ENCODE measurements at places on chromosomes 11 and 22.

DNA sequence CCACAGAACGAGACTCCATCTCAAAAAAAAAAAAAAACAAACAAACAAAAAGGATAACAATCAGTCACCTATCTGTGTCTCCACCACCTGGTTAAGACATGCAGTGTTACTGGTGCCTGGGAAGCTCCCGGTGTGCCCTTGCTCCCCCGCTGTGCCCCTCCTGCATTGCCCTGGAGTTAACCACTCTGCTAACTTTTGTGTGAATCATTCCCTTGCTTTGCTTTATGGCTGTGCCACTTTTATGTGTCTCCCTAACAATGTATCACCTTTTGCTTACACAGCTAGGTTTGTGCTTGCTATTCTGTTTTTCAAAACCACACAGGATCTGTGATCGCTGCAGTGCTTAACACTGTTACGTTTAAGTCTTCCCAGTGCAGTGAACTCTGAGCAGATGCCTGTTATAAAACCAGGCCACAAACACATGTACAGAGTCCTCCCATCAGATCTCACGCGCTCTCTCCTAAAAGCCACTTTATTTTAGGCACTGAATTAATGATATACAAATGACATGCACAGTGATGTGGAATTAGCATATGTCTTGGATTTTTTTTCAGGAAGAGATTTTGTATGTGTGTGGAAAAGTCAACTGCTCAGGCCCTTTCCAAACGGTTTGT lies 69.9 kb downstream of the BUD13 start:
- DNase-seq, result no peak

- no peak for DNase-seq
These were observed 9.2 kb upstream of the POLDIP3 start for GRCh38 chr22:42623756-42624441.

DNA sequence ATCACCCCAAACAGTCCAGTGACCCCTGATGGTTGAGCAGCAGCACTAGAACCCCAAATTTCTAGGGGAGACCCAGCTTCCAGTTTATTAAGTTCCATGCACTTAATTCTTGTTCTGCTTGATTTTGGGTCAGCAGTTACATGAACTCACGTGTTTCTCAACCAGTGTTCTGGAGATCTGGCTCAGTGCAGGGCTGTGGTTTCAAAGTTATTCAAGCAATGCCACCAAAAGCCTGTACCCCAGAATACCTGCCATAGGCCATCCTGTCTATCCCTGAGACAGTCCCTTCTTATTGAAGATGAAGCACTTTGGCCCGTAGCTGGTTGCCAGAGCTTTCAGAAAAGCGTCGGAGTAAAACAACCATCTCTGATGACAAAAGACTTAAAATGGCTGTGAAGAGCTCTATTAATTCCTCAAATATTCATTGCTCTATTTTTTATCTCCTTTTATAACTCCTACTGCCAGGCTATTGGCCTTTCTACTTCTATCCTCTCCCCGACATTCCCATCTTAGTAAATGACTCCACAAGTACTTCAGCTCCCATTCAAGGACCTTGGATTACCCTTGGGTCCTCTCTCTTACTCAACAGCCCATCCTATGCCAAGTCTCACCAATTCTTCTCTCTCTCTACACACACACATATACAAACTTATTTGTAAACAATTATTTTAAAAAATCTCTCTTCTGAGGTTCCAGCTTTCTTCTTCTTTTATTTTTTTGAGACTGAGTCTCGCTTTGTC lies 18.0 kb upstream of the VPREB1 start:
- DNase-seq, result no peak

- DNase-seq, result no peak
These were observed 35.8 kb downstream of the TOM1 start for GRCh38 chr22:35335468-35335867.

DNA sequence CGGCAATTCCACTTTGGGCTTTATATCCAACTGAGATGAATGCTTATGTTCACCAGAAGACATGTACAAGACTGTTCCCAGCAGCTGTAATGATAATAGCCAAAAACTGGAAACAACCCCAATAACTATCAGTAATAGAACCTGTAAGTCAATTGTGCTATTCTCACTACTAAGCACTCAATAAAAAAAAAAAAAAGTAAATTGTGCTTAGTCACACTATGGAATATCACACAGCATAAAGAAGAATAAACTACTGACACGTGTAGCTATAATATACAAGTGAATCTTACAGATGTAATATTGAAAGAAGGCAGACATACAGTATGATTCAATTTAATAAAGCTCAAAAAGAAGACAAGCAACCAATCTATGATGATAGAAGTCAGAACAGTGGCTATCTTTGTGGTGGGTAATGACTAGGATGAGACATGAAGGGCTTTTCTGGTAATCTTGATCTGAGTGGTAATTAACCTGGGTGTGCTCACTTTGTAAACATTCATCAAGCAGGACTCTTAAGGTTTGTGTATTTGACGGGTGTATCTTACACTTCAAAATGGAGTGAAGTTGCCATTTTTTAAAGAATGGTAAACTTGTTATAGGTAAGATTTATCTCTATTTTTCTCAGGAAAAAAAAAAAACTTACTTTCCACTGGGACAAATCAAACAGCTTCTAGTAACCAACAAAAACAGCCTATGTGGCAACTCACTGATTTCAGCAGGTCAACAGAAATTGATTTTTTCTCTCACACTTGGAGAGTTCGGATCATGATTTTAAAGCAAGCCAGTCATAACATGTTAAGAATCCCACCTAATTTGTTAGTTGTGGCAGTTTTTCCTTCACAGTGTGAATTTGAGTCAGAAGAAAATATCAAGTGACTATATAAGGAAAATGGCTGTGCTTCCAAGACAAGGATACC lies 84.2 kb downstream of the CCDC83 start:
- DNase-seq, result no peak

DNA sequence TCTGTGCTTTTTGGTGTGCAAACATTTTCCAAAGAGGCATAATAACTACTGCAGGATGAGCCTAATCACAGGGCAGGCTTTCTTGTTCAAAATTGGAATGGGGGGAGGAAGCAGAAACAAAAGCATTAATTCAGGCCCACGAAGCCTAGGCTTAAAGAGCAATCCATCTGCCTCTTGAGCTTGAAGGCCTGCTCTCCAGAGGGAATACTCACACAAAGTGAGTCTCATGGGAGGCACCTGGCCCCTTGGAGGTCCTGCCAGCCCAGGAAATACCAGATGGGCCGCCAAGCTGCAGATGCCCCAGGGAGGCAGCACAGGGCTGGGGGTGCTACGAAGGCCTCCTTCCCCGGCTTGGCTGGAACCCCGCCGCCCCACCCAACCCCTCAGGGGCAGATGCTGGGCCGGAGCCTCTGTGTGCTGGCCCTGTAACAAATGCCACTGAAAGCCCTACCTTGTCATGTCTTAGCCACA lies 39.3 kb upstream of the COMT start:
- no peak for DNase-seq

GRCh38 chr11:81494431-81494830 lies 1239.2 kb downstream of the FAM181B start:
- no peak for DNase-seq

DNA sequence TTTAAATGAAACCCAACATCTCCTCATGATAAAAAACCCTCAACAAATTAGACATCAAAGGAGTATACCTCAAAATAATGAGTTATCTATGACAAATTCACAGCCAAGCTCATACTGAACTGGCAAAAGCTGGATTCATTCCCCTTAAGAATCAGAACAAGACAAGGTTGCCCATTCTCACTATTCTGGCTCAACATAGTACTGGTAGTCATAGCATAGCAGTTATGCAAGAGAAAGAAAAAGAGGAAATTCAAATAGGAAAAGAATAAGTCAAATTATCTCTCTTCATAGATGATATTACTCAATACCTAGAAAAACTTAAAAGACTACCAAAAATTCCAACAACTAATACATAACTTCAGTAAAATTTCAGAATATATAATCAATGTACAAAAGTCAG lies 29.4 kb upstream of the XKR3 start:
- DNase-seq, result no peak

GRCh38 chr11:35615921-35616900 lies 2.0 kb upstream of the FJX1 start:
- peak; percentile 69 for DNase-seq

DNA sequence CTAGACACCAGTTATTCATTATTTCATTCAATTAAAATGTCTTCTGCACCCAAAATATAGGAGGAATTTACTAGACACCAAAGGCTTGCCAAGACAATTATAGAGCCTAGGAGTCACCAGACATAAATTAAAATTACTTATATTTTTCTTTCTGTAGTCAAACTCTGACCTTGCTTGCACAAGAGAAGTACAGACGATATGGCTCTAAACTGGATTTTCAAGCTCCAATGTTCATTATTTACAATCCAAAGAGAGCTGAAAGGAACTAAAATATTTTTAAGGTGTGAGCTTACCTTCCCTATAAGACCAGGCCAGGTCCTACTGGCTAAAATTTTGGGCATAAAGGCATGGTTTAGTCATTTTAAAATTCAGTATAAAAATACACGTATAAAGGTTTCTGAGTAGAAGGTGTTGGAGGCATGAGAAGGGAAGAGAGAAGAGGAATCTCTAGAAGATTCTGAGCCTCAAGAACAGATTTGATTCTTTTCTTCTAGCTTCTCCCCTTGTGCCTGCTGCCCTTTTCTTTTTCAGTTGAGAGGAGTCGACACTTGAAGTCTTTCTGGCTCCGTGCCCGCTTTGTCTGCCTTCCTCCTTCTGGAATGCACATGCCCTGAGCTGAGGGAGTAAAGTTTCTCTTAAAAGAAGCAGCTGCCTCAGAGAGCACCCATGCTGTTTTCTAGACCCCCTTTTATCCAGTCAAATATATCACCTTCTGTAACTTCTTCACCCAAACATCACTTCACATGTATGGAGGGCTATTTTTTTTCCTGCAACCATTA lies 13.5 kb downstream of the C11orf97 start:
- no peak for DNase-seq

- no peak for DNase-seq
These were observed 25.6 kb downstream of the PARVG start for GRCh38 chr22:44206330-44206645.

DNA sequence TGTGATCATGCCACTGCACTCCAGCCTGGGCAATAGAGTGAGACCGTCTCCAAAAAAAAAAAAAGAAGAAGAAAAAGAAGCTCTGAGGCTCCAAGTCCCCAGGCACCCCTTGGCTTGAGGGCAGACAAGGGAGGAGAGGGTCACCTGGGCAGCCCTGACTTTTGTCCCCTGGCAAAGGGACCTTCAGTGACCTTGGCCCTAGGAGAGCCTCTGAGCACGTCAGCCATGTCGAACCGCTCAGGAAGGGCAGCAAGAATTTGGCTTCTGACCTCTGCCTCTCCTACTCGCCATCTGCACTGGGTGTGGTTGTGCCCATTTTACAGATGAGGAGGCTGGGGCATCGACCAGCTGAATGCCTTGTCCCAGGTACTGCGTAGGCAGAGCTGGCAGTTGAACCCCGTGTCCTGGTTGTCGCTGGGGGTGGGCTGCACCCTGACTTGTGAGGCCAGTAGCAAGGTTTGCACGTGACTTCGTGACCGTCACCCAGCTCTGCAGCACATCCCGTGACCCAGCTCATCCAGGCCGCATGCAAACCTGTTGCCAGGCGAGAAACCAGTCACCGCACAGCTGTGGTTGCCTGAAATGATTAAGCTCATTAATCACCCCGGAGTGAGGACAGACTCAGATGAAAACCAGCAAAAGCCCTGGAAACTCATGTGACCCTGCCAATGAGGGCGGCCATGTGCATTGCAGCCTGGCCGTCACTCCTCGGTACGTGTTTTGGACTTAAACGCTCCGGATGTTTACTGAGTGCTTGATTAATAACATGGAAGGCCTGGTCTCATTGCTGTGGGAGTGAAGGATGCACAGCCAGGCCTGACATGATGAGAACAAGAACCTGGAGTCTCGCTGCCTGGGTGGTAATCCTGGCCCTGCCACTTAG lies 47.7 kb upstream of the PPP6R3 start:
- DNase-seq, result no peak

DNA sequence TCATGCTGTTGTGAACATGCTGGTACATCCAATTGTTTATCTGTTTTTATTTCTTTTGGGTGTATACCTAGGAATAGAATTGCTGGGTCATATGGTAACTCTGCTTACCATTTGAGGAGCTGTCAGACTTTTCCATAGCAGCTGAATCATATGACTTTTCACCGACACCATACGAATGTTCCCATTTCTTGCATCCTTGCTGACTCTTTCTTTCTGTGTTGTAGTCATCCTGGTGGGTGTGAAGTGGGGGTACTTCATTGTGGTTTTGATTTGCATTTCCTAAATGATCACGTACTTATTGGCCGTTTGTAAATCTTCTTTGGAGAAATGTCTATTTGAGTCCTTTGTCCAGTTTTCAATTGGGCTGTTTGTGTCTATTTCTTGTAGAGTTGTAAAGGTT lies 26.5 kb downstream of the ATXN10 start:
- DNase-seq, result no peak

GRCh38 chr22:26667140-26667539 lies 9.8 kb downstream of the MIAT start:
- no peak for DNase-seq

DNA sequence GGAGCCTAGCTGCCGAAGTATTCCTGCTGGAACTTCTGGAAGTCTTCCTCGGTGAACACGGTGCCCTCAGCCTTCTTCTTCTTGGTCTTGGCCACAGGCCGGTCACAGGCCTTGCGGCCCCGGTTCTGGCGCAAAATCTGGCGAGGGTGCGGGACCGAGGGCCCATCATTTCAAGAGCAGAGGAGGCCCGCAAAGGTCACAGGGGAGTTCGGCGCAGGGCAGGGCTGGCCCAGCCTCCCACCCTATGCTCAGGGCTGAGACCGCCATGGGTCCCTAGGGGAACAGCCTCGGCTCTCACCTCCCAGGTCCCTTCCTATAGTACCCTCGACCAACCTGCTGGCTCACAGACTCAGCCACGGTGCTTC lies 3.1 kb downstream of the RPS19BP1 start:
- DNase-seq, result no peak

DNA sequence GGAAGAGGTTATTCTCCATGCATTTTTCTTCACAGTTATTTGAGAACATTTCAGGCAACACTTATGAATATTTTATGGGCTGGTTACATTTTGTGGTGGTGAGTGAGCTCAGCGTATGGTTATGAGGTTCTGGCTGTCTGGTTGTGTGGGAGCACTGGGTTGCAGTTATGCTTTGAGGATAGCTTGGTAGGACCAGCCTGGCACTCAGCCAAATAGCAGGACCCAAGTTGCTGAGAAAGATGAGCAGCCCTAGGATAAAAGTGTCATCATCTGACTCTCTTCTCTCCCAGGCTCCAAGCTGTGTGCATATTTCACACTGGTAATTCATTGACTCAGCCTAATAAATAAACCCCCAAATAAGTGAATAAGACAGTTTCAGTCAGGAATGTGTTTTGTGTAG lies 8.1 kb upstream of the SRSF8 start:
- DNase-seq, result no peak

DNA sequence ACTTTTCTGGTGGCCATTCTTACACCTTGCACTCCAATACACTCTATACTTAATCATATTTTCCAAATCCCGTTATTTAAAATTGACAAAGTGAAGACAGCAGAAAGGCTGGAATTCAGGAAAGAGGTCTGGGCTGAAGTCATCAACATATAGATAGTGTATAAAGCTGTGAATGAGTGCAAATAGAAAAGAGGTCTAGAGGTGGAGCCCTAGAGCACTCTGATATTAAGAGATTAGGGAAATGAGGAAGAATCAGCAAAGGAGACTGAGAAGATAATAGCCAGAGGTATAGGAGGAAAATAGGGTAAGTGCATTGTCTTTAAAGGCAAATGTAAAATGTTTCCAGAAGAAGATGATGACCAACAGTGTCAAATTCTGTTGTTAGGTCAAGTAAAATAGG lies 7.9 kb downstream of the CTR9 start:
- DNase-seq, result no peak
